ENCODE measurements at places on chromosomes 1 and 21. TPM values are rescaled to one million over a fixed set of nuclear protein-coding genes. Genes with fewer than 3 reads are reported as not detected.

DNA sequence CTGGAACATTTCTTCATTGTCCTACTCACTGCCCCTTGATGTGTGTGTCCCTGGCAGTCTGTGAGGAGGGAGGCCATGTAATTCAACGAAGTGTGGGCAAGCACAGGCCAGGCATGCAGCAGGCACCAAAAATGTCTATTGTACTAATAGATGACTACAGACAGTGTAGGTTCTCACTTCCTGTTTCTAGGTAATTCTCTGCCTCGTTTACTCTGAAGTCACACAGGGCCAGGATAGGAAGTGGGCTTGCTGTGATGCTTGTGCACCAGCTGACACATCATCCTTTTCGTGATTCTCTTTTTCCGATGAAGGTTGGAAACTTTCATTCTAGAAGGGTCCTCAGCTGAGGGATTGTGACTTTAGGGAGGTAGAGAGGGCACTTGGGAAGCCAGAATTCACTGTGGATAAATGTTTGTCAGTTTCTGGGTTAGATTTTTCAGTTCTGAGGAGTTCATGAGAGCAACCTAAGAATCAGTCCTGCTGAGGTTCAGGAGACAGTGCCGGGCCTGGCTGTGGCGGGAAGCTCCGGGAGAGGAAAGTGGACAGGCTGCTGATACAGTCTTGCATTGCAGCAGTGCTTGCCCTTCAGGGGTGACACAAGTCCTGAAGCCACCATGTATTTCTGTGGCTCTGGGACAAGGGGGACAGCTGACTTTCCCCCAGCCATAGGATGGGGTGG, 4.3 kb upstream of the CSF1 start:
- H3K27me3 ChIP-seq = peaks cover 16% of the 10 kb centered on the region
- H3K36me3 ChIP-seq = no peaks in the 10 kb centered on the region
- H3K27ac ChIP-seq = no peak overlapping the region
- no peak overlapping the region for H3K4me3 ChIP-seq
- H3K4me1 ChIP-seq = peaks cover 14% of the 10 kb centered on the region
- peak; percentile 88 for DNase-seq

DNA sequence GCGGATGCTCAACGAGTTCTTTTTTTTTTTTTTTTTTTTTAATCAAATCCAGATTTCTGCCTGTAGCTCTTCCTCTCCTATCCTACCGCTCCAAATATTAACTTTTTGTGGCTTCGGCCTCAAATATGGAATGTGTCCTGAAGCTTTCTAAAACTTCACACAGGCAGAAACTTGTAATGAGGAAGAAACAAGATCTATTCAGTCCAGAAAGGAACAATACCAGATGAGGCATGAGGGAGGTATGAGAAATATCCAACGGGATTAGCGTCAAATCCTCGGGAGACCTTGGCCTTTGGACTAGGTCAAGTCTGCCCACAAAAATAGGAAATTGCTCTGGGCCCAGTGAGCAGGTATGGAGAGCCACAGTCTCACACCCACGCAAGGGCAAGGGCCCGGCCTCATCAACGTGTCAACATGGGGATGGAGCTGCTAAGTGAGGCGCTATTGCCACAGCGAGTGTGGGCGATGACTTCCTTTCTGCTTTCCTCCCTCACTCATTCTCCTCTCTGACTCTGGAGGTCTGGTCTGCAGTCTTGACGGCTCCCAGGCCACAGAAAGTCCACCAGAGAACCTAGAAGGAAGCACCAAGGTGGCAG, 66.6 kb downstream of the BCAR3 start:
- H3K4me1 ChIP-seq = no peaks in the 10 kb centered on the region
- no peak overlapping the region for H3K27ac ChIP-seq
- no peak overlapping the region for H3K4me3 ChIP-seq
- no peak for DNase-seq
- H3K36me3 ChIP-seq = no peaks in the 10 kb centered on the region
- no peaks in the 10 kb centered on the region for H3K27me3 ChIP-seq

- no peak overlapping the region for H3K4me3 ChIP-seq
- H3K36me3 ChIP-seq = no peaks in the 10 kb centered on the region
- no peaks in the 10 kb centered on the region for H3K27me3 ChIP-seq
- no peak overlapping the region for H3K27ac ChIP-seq
- no peak for DNase-seq
- no peaks in the 10 kb centered on the region for H3K4me1 ChIP-seq
Observed at GRCh38 chr1:241172486-241172885, 184.5 kb downstream of the RGS7 start.

DNA sequence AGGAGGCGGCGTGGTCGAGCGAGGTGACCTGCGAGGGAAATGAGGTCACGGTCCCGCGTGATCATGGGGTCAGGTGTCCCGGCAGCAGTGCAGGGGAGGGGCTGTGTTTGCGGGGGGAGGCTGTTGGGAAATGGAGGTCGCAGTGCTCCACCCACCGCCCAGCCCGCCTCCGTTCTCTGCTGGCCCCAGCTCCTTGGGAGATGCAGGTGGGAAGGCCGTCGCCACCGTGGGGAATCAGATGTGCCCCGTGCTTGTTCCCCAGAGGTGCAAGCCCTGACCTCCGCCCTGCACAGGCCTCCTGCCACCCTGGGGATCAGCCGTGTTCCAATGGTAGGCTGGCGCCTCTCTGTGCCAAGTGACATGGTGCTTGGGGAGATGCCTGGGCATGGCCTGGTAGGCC, 95.7 kb downstream of the PRDM16 start:
- H3K4me1 ChIP-seq = no peaks in the 10 kb centered on the region
- H3K27ac ChIP-seq = no peak overlapping the region
- no peak for DNase-seq
- no peaks in the 10 kb centered on the region for H3K27me3 ChIP-seq

- H3K27ac ChIP-seq = no peak overlapping the region
- no peaks in the 10 kb centered on the region for H3K27me3 ChIP-seq
- no peaks in the 10 kb centered on the region for H3K36me3 ChIP-seq
Observed at GRCh38 chr1:4001461-4001860, 101.4 kb upstream of the C1orf174 start.

DNA sequence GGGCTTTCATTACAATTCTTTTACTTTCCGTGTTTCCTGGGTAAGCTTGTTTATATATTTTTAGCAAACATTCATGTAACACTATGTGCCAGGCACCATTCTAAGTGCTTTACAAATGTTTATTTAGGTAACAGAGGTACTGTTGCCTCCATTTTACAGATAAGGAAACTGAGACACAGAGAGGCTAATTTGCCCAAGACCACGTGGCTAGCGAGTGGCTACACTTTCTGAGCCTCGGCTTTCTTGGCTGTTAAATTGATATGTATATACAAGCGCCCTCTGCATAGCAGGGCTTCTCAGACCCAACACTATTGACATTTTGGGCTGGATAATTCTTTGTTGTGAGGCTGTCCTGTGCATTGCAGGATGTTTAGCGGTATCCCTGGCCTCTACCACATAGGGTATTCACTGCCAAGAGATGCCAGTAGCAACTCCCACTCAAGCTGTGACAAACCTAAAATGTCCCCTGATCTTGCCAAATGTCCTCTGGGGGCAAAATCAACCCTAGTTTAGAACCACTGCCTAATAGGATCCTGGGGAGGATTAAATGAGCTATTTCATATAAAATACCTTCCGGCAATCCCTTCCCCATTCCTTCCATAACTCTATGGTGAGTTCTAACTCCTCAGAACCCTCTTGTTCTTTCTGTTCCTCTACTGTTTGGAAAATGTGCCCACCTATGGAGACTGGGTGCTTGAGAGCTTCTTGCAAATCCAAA, 17.2 kb upstream of the ID3 start:
- H3K4me1 ChIP-seq = peaks cover 6% of the 10 kb centered on the region
- H3K27ac ChIP-seq = no peak overlapping the region
- peaks cover 1% of the 10 kb centered on the region for H3K27me3 ChIP-seq
- no peak for DNase-seq
- H3K36me3 ChIP-seq = no peaks in the 10 kb centered on the region

RIMS3 gene
- 0.15 TPM for polyA plus RNA-seq

Data from CD14-positive monocyte (primary cell).